ENCODE measurements at places on chromosomes 13 and 19.

GRCh38 chr13:113151745-113152690 is 6.4 kb upstream of the PROZ start:
- DNase-seq, result no peak

- DNase-seq, result no peak
Observed at GRCh38 chr13:30466358-30466714, 600 bp upstream of the HMGB1 start.

DNA sequence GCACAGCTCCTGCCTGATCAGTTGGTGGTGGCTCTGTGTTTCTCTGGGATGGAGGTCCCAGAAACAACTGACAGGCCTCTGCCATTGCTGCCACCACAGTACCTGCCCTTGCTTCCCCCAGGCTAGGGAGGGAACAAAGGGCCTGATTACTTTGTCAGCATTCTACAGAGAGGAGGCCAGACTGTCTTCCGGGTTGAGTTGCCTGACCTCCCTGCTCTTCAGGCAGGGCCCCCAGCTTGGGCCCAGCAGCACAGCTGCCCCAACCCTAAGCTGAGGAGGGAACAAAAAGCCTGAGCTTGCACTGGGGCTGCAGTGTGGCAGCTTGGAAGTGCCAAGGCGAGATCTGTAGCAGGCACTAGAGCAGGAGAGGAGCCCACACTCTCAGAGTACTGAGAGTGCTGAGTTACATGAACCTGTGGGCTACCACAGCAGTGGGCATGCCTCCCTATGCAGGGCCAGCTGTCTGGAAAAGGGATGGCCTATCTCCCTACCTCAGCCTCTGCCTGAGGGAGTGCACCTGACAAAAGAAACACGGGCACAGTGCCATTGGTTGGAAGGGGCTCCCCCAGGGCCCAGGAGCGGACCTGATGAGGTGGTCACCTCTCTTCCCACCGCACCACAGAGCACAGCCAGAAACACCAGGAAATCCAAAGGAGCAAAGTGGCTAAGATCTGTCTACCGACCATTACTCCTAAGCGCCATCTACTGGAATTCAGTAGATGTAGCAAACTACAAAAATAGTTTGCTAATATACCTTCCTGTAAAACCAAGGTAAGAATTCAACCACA is 24.4 kb downstream of the SLC25A15 start:
- DNase-seq, result no peak

DNA sequence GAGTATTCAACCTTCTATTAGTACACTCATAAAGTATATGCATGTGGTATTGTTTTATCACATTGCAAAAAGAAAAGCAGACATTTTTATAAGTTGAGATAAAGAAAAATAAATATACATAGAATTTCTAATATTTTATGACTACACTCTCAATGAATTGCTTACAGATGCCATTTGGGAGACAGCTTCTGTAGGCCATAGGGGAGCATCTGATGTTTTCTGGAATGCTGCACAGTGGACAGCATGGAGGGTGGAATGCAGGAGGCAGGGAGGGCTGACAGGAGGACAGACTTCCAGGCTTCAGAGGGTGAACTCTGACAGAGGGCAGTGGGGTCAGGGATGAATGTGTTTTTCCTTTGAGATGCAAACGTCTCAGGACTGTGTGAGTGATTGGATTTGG is 45.8 kb downstream of the MIPEP start:
- DNase-seq, result no peak

- no peak for DNase-seq
Observed at GRCh38 chr13:31756346-31756745, 17.0 kb downstream of the RXFP2 start.

DNA sequence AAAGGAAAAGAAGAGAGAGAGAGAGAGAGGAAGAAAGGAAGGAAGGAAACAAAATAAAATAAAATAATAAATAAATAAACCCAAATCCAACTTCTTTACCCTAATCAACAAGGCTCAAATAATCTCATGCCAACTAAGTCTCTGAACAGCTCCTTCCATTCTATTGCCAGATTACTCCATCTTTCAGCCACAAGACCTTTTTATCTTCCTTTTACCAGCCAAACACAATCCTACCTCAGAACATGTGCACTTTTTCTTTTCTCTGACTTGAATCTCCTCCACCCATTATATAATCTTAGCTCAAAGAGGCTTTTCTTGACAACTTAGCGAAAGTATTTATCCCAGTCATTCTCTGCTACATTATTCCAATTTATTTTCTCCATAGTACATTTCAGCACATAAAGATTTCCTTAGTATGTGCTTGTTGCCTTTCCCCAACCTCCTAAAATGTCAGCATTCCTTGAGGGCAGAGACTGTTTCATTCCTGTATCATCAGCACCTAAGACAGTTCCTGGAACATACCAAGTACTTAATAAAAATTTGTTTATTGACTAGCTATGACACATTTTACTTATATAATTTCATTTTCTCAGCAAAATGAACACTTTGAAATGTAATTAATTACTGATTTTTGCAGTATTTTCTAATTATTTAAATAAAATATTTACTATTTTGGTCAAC is 33.5 kb upstream of the USPL1 start:
- no peak for DNase-seq

DNA sequence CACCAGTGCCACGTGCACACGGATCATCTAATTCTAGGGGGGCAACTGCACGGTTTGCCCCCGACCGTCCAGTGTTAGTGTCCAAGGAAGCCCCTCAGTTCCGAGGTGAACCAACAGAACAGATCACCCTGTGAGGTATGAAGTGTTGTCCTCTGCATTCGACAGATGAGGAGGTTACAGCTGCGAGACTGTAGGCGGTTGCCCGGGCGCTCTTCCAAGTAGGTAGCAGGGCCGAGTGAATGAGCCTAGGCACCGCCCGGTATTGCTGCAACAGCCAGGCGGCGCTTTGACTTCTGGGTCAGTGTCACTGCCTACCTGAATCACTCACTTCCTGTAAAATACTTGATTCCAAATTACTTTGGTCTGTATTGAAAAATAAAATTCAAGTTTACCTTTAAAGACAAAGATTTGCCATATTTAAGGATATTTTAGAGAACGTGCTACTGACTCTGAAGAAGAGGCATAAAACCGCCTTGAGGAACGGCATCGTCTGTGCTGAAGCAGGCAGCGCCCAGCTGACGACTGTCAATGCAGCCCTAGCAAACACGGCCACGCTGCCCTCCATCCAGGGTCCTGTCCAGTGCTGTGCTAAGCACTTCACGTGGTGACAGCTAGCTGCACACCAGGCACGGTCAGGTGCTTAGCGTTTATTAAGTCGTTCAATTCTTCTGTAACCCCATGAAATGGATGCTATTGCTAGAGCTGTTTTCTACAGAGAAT is 19.3 kb upstream of the RASA3 start:
- no peak for DNase-seq

- no peak for DNase-seq
Observed at GRCh38 chr19:48819366-48819816, 8.6 kb upstream of the BCAT2 start.

- no peak for DNase-seq
Observed at GRCh38 chr19:6734096-6734696, 3.2 kb downstream of the GPR108 start.

DNA sequence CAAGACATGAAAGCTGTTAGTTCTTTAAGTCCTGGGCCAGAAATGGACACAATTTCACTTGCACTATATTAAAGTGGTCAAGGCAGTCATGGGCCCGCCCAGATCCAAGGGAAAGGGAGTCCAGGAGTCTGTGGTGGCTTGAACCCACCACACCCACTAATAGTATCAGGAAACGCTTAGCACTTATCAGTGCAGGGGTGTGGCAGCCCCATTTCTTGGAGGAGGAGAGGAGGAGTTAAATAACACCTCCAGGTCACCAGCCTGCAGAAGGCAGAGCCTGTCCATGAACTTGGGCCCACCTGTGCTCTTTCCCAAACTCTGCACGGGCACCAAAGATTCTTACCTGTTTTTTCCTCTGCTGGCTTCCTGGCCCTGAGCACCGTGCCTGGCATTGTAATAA is 5.4 kb upstream of the NTN5 start:
- DNase-seq, result no peak

GRCh38 chr19:2328401-2329148 is at the start of the genes LSM7 and SPPL2B:
Gene LSM7, minus strand, starts transcription at chr19:2328586. Its CDS starts 20 bp downstream, at chr19:2328566.
Gene SPPL2B, plus strand, starts transcription at chr19:2328684. Its CDS starts 26 bp downstream, at chr19:2328710.
- DNase-seq, result peak; percentile 84

DNA sequence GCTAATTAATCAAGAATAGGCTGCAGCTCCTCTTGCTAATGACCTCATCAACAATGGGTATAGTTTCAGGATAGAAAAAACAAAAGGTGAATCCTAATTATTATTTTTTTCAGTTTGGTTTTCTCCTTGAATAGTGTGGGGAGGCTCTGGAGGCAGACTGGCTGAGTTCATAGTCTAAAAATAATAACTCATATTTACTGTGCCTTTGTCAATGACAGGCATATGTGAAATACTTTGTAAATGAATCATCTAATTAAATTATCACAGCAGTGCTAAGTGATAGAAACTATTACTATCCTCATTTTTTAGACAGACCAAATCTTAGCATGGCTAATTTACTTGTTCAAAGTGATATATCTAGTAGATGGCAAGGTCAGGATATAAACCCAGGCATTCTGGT is 1261.0 kb upstream of the SLC10A2 start:
- DNase-seq, result no peak

DNA sequence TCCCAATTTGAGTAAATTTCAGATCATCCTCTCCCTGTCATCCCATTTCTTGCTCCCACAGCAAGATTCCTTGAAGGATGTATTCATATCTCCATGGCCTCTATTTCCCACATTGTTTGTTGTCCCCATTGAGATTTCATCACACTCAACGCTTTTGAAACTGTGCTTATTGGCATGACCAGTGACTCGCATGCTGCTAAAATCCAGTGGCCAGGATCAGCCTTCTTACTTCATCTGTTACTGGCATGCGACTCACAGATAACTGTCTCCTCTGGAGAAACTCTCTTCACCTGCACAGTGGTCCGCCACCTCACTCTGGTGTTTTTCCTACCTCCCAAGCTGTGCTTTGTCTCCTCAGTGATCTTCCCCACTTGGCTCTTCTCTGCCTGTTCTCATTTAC is 95.8 kb downstream of the WASF3 start:
- no peak for DNase-seq

GRCh38 chr19:42466521-42467182 is 23.9 kb upstream of the CXCL17 start:
- no peak for DNase-seq

DNA sequence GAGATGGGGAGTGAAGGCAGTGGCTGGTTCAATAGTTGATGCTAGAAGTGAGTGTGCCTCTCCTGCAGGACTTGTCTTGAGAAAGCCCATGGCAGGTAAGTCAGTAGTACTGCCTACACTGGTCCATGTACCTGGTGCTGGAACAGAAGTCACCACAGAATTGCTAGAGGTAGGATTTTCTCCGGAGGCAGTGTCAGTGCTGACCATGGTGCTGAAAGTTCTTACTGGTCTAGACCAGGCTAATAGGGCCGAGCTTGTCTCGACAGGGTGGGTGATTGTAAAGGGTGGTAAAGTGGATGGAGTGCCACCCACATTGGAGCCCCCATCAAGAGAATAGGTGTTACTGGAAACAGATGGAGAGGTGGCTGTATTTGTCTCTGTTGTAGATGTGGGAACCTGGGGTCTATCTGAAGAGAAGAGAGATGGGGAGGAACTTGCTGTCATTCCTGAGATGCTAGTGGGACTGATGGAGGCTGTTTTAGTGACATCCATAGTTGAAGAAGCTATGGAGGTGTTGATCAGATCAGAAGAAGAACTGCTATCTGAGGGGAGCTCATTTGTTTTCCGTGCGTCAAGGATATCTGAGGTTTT is 36.6 kb downstream of the MUC16 start:
- no peak for DNase-seq

DNA sequence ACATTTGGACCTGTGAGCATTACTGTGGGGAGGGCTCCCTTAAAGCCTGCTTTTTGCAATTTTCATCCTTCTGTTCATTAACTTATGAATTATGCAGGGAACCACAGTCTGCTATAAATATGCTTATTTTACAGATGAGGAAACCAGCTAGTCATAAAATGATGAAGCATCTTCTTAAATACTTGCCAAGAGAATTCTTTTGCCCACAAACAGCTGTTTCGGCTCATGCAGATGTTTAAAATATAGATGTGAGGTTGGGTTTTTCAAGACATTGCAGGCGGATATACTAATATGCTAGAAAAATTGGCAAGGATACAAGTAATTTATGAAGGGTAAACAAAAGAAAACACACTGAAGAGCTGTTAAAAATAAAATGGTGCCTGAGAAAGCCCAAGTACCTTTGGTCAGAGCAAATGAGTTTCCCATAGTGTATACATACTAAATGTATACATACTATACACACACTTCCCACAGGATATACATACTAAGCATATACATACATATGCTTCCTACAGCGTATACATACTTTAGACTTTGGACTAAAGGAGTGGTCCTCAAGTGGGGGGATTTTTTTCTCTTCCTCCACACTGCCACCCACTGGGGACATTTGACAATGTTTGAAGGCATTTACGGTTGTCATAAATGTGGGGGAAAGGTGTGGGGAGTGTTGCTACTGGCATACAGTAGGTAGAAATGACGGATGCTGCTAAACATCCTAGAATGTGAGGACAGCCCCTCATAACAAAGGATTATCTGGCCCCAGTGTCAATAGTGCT is 164.9 kb upstream of the CSNK1A1L start:
- DNase-seq, result no peak

- no peak for DNase-seq
Observed at GRCh38 chr13:87889254-87889653, 218.1 kb downstream of the SLITRK5 start.

- no peak for DNase-seq
Observed at GRCh38 chr13:103525530-103525929, 459.3 kb upstream of the SLC10A2 start.
